ENCODE measurements at places on chromosomes 16 and 17.

DNA sequence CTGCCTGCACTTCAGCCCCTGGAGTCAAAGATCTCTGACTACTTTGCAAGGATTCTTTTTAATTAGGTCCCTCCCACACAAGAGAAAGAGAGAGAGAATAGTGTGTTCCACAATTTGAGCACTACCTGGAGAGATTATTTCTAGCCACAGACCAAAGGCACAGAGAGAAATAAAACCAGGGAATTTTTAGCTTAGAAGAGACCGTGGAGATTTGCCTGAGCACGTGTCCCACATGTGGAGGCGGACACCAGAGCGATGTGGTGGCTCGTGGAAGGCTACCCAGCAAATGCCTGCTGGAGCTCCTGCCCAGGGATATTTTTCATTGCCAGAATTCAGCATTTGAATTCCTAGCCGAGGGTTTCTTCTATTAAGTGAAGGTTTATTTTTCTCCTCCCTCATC lies 50.6 kb downstream of the MGAT5B start:
- DNase-seq = peak; percentile 22

DNA sequence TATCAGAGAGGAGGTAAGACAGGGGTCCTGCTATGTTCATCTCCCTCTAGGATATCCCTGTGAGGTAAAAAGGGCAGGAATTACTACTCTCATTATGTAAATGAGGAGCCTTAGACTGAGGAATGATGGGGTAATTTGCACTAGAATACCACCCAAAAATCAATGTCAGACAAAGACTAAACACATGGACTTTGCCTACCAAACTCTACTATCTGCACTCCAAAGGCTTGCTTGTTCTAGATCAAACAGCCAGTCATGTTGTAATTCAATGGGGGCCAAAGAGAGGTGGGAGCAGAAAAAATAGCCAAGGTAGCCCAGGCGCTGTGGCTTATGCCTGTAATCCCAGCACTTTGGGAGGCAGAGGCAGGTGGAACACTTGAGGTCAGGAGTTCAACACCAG lies 120.7 kb downstream of the LYRM1 start:
- DNase-seq = no peak

DNA sequence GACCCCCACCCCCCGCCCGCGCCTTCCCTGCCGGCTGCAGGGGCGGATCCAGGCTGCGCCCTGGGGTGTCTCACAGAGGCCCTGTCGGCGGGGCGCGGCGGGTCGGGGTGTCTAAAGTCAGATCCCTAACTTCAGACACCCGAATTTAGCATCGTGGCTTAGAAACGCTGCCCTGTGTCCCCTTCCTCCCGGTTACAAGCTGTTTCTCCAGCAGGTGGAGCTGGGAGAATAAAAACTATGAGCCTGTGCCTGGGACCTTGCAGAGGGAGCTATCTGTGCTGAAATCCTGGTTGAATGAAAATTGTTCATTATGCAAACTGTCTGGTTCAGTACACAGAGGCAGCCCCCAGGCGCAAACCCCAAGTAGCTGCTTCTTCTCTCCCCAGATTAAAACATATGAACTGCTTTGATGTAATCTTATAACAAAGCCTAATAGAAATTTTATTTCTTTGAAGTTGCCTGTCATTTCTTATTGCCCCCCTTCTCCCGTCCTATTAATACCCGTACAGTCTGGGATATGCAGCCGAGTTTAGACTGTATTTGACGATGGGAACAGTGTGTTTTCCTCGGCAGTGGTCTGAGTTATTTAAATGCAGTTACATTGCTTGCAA lies 79.0 kb downstream of the RPA1 start:
- DNase-seq = peak; percentile 85

DNA sequence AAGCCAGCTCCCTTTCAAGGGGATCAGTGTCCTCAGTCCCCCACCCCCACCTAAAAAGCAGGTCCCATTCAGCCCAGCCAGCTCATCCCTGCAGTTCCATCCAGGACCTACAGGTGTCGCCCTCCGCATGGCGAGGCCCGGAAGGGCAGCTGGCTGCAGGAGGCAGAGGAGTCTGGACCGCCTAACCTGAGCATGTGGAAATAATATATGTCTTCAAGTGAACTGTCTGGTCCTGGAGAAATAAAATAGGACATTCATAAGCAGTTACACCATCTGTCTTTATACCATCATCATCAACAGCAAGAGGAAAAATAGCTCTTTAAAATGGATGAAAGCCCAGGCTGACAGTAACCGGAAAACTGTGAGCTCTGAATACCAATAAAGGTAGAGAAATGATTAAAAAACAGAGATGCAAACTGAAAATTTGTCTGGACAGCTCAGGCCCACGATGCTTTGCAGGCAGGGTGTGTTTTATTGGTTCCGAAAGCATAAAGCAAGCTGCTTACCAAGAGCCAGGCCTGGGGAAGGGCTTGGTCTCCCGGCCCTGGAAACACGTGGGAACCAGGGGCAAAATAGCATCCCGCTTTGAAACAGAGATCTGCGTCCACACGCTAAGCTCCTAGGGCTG lies 215.2 kb downstream of the ZFHX3 start:
- peak; percentile 85 for DNase-seq

GRCh38 chr17:75778861-75779249 lies 5.8 kb upstream of the UNK start:
- no peak for DNase-seq

GRCh38 chr17:66364508-66364907 lies 62.1 kb downstream of the PRKCA start:
- no peak for DNase-seq

GRCh38 chr16:89411335-89411850 lies 79.0 kb downstream of the ANKRD11 start:
- DNase-seq = no peak

GRCh38 chr16:30413112-30413806 lies 5.9 kb downstream of the ZNF771 start:
- DNase-seq = no peak

GRCh38 chr16:21646091-21646490 lies 6.3 kb downstream of the IGSF6 start:
- DNase-seq = no peak

GRCh38 chr17:63440127-63440769 lies 5.9 kb downstream of the CYB561 start:
- DNase-seq = no peak

GRCh38 chr16:50509521-50510341 lies 38.5 kb upstream of the NKD1 start:
- DNase-seq = no peak

GRCh38 chr17:46793541-46793940 lies 25.0 kb downstream of the WNT3 start:
- no peak for DNase-seq

- DNase-seq = peak; percentile 59
These were observed 106.2 kb downstream of the XYLT1 start for GRCh38 chr16:17364319-17365210.

DNA sequence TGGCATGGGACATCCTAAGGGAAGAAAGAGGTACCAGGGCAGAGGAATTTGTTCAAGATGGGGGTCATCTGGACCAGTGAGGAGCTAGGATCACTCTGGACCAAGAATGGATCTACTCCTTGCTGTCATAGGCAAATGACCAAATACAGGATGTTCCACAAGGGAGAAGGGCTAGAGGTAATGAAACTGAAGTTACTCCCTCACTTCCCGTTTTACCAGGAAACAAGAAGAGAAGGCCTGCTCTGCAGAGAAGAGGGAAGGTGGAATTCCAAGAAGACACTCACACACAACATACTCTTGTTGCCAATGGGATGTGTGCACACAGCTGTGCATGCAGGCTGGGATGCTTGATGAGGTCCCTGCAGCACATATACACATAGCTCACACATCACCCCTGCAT lies 38.6 kb downstream of the NEUROD2 start:
- DNase-seq = no peak

DNA sequence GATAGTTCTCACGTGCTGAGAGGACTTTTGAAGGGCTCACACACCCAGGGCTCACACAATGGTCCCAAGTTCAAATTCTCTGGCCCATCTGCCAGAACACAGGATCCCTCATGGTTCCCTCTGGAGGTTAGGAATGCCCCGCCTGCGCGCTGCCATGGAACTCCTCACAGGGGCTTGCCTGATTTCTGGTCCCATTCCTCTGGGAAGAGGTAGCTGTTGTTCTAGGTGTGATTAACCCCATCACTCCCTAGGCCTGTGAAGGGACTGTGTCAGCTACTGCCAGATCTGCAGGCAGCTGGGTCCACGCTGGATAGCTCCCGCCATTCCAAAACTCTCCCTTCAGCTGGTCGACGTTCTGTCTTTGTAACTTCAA lies 2.3 kb upstream of the ARMC5 start:
- DNase-seq = no peak

DNA sequence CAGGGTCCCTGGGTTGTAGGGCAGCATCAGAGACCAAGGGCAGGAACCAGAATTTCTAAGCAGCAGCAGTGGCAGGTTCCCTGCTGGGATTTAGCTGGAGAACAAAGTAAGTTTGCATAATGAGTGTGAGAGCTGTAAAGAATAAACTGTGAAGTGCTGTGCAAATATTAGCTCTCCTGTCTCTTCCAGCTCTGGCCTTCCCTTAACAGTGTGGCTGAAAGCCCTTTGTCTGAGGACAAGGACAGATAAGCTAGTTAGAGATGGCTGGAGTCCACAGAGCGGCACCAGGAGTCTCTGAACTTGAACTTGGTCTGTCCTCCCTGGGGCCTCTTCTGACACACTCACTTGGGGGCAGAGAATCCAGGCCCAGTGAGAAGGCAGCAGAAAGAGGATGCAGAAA lies 98.2 kb upstream of the WSCD1 start:
- DNase-seq = no peak

DNA sequence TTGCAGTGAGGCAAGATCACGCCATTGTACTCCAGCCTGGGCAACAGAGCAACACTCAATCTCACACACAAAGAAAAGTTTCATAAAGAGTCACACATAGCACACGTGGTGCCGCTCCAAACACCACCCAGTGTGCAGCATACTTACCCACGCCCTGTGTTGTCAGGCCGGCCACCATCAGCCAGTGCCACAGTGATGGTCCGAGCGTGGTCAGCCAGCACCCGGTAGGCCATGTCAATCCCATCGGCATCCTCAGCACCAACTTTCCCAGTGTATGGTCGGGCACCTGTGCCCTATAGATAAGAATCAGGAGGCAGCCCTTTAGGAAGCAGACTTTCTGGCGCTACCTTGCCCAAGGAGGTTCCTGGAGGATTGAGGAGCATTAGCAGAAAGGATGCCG lies 17.7 kb upstream of the EXOSC6 start:
- no peak for DNase-seq

DNA sequence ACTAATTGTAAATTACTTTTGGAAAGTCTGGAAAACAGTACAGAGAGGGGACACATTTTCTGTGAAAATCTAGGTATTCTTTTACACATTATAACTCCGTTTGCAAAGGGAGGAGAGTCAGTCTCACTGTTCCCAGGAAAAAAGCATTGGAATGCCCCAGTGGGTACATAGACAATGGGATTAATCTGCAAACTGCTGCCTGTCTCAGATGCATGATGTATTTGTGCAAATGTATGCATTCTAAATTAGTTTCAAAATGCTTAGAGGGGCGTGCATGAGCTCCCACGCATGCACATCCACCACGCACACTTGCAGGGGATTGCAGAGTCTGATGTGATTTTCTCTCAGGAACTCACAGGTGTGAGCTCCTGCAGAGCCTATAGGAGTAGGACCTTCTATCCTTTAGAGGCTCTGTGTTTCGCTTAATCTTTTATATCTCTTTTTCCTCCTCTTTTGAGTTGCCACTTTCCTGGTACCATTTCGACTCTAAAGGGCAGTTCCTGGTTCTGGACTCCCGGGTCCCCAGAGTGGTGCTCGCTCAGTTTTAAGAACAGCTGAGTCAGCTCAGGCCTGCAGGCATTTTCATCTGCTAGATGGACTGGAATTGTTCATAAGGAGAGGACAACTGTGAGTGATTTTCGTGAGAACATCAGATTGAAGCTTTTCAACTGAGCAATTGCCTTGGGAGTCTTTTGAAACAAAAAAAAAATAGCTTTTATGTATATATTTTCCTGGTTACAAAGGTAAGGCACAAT lies 1.1 kb downstream of the BCO1 start:
- no peak for DNase-seq

DNA sequence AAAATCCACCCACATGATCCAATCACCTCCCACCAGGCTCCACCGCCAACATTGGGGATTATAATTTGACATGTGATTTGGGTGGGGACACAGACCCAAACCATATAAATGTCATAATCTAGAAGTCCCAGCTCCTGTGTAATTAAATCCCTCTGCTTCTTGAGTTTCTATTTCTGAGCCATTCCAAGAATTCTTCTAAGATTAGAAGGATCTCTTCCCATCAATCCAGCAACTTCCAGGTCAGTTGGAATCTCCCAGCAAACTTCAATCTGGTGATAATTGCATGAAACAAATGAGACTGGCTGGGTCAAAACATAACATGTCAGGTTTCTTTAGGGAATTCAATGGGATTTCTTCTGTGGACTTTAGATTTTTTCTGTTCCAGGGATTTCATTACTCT lies 127.8 kb upstream of the CDH5 start:
- no peak for DNase-seq

- DNase-seq = no peak
These were observed 679.0 kb upstream of the CA10 start for GRCh38 chr17:52837492-52837891.

DNA sequence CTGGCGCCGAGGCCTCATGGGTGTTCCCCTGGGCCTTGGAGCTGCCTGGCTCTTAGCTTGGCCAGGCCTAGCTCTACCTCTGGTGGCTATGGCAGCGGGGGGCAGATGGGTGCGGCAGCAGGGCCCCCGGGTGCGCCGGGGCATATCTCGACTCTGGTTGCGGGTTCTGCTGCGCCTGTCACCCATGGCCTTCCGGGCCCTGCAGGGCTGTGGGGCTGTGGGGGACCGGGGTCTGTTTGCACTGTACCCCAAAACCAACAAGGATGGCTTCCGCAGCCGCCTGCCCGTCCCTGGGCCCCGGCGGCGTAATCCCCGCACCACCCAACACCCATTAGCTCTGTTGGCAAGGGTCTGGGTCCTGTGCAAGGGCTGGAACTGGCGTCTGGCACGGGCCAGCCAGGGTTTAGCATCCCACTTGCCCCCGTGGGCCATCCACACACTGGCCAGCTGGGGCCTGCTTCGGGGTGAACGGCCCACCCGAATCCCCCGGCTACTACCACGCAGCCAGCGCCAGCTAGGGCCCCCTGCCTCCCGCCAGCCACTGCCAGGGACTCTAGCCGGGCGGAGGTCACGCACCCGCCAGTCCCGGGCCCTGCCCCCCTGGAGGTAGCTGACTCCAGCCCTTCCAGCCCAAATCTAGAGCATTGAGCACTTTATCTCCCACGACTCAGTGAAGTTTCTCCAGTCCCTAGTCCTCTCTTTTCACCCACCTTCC lies 7.9 kb downstream of the HIRIP3 start:
- DNase-seq = no peak
